Lower leg skin (tissue), 4 donors: ENCODE measurements at places on chromosomes 6 and 20. TPM values are rescaled to one million over a fixed set of nuclear protein-coding genes. Genes with fewer than 3 reads are reported as not detected.
A peak's percentile ranks its signal among the peaks of the same experiment; 100 is the strongest.

- no peak for DNase-seq
These were observed 35.6 kb upstream of the NKX2-4 start for GRCh38 chr20:21432911-21433310.

DNA sequence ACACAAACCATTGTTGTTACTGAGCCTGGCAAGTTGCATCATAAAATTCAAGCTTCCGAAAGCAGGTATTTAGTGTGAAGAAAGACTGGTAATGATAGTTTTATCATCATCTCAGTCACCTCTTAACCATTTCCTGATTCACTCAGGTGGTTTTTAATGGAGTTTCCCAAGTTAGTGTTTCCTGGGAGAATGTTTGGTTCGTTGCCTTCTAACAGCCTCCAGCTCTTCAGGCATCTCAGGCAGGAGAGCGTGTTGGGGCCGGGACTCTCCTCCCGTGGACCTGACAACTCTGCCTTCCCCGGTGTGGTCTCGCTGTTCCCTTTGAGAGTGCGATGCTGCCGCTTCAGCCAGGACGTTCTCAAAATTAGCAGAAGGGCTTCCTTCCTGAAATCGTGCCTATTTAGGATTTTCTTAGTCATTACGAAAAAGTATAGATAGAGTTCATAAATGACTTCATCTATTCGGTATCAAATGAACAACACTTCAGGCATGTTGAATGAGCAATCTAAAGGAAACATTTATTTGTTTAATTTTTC lies 105.0 kb upstream of the QKI start:
- DNase-seq: no peak

DNA sequence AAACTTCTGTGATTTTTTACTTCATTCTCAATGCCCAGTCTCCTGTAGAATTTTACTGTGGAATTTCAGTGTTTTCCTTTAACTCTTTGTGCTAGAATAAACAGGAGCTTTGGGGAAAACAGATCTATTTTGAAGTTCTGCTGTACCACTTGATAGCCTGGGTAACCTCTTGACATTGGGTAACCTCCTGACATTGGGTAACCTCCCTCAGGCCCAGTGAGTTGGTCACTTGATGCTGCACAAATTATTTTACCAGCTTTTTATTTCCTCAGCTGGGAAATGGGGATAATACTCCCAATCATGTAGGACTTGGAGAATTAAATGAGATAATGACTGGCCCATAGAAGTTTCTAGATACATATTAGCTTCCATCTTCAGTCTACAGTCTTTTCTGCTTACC lies 137.3 kb upstream of the TOP1 start:
- DNase-seq: no peak

- DNase-seq: no peak
These were observed 38.9 kb downstream of the CDH22 start for GRCh38 chr20:46269372-46269771.

DNA sequence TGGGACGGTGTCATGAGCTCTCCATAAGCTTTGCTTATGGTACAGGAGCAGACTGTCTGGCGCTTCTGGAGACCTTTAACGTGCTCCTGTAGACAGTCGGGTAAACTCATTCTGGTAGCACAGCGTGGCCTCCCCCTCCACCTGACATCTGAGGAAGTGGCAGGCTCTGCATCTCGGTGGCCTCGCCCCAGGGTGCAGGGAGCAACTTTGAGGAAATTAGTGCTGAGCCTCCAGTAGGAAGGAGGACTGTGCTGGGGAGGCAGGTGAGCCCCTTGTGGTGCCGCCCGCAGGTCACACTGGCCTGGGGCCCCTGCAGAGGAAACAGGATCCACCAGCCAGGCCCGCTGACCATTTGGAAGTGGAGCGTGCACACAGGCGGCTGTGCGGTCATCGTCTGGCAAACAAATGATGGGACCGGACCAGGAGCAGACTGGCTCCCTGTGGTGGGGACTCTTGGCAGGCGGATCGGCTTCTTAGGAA lies 57.9 kb downstream of the SYNJ2 start:
- DNase-seq: peak; percentile 77

DNA sequence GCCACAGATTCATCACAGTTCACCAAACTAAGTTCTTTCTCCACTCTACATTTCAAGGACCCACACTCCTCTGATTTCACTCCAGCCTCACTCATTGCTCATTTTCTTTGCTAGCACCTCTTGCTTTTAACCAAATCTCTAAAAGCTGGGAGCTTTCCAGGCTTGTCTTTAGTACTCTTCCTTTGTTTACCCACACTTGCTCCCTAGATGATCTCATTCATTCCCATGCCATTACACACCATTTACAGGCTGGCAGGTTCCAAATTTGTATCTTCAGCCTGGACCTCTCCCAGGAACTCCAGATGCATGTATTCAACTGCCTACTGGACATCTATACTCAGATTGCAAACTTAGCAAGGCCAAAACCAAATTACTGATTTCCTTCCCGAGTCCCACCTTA lies 5.3 kb upstream of the GUCA1B start:
- no peak for DNase-seq

DNA sequence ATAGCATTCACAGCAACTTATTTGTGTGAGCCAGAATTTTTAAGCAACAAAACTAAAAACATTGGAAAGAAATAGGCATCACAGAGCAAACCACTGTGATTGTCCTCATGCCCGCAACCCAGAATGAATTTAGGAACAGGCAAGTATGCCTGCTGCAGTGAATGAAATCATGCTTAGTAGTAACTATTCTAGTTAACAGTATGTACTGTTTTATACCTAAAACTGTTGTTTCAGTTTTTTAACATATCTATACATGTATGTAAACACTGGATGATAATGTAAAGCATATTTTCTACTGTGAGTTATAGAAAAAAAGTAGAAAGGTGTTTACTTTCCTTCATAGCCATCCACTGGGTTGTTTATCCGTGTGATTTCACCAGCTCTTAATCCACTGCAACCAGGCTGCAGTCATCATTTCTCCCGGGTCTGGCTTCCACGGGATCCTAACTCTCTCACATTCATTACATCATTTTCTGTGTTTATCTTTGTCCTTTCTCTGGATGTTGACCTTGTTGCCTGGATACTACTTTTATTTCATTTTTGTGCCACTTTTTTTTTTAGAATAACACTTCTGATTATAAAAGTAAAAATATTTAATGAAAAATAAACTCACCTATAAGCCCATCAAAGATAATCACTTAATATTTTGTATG lies 3.6 kb upstream of the ARFGEF3 start:
- DNase-seq: no peak

- no peak for DNase-seq
These were observed 809 bp downstream of the SRPK1 start for GRCh38 chr6:35919827-35920751.

DNA sequence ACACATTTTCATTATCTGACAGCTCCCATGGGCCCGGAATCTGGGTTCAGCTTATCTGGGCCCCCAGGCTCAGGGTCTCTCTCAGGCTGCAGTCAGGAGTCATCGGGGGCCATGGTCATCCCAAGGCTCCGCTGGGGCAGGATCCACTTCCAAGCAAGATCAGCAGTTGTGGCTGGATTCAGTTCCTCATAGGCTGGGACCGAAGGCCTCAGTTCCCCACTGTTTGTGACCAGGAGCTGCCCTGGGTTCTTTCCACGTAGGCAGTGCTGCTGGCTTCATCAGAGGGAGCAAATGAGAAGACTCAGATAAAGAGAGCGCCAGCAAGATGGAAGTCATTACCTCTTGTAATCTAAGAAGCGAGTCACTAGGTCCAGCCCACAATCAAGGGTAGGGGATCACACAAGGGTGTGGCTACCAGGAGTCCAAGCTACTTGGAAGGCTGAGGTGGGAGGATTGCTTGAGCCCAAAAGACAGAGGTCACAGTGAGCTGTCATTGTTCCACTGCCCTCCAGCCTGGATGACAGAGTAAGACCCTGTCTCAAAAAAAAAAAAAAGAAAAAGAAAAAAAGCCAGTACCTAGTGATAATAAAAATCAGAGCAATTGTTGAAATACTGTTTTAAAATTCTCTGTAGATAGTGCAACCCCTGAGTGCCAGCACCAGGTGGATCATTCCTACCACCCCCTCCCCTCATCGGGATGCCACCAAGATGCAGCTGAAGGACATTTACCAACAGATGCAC lies 162.7 kb downstream of the NFATC2 start:
- no peak for DNase-seq

The RNF144B gene
- 57.4 TPM for total RNA-seq

- DNase-seq: no peak
These were observed 190.8 kb downstream of the DLL1 start for GRCh38 chr6:170100046-170100445.

DNA sequence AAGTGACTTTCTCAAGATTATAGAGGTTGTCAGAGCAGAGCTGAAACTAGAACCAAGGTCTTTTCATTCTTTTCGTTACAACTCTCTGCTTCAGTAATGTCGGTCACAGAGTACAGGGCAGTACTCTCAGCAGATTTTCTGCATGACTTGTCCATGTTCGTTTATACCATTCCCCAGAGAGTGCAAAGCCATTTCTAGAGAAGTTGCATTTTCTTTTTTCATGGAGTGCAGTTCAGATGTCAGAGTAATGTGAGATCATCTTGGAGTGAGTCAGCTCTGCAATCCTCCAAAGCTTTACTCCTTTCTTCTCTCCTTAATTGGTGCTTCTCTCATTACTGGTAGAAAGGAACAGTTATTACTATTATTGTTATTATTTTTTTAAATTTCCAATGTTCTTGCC lies 115.6 kb upstream of the B3GAT2 start:
- DNase-seq: no peak

DNA sequence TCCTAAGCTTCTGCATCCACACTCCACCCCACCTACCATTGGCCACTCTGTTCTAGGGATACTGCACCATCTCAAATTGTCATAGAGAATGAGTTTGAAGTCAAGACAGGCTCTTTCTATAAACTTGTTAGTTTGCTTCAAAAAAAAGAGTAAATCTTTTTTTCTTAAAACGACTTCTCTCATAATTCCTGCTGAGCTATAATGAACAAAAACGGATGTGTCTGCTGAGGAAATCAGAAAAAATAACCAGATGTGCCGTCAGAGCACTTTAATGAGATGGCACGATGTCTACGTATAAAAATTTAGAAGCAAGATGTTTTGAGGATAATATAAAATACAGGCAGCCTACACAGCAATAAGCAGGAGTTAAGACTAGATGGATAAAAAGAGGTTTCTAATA lies 24.0 kb upstream of the DDO start:
- no peak for DNase-seq

The SUMO4 gene
- 0.67 TPM for total RNA-seq

DNA sequence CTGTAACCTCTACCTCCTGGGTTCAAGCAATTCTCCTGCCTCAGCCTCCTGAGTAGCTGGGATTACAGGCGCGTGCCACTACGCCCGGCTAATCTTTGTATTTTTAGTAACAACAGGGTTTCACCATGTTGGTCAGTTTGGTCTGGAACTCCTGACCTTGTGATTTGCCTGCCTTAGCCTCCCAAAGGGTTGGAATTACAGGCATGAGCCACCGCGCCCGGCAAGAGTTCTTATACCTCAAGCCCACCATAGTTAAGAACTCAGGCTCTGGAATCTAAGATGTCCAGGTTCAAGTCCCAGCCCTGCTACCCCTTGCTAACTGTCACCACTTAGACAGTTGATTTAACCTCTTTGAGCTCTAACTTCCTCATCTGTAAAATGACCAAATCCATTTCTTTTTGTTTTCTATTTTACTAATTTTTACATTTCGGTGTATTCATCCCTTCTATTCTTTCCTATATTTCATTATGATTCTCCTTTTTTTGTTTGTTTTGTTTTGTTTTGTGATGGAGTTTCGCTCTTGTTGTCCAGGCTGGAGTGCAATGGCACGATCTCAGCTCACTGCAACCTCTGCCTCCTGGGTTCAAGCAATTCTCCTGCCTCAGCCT lies 104.8 kb upstream of the ZNF217 start:
- no peak for DNase-seq

The LAMA2 gene
- total RNA-seq: 24.0 TPM

GRCh38 chr6:146670161-146670560 lies 71.4 kb downstream of the ADGB start:
- no peak for DNase-seq
